ENCODE measurements at places on chromosomes 2 and 18.

DNA sequence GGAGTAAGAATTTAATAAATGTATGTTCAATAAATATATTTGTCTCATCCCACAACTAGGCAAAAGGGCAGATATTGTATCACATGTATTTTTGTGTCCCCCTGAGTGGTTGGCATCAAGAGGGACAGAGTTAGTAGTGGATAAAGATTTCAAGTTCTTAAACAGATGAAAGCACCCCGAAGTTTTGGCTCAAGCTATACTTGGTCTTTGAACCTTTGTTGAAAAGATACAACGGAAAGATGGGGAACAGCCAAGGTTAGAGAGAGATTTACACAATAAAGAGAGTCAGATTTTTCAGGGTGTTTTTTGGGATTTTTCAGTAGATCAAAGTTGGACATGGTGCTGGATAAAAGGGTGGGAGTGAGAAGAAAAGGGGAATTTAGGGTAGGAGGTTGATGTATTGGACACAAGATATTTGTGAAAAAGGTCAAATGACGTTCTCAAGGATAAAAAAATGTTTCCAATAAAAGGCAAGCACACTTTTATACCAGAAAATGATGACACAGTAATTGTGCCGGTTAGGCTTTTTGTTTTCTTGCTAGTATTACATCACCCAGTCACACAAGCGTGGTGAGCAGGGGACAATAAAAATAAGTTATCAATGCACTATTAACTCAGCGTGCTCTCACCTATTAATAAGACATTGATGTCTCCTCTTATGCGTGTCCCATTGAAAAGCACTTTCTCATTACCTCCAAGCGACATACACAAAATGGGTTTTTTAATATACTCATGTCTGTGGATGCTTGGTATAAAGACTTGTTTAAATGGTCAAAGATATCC, 59.5 kb downstream of the MEP1B start:
- no peak for DNase-seq

- DNase-seq: no peak
Observed at GRCh38 chr2:38293152-38293865, 83.8 kb downstream of the ATL2 start.

GRCh38 chr2:85215081-85215447, 81.9 kb downstream of the TCF7L1 start:
- no peak for DNase-seq

DNA sequence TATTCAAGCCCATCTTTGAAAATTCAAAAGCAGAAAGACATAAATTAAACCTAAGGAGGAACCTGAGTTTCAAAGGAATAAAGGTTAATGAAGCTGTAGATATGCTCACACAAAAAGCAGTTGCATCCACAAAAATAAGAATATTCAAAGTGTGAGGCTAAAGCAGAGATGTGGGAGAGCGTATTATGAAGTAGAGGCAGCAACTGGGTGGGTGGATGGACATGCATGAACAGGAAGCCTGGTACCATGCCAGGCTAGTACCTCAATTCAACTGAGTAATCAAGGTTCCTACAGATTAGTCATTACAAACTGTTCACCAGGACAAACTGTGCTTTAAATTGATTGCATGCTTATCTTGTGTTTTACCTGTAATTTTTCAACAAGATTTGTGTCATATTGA, 330.0 kb upstream of the PKDCC start:
- no peak for DNase-seq

DNA sequence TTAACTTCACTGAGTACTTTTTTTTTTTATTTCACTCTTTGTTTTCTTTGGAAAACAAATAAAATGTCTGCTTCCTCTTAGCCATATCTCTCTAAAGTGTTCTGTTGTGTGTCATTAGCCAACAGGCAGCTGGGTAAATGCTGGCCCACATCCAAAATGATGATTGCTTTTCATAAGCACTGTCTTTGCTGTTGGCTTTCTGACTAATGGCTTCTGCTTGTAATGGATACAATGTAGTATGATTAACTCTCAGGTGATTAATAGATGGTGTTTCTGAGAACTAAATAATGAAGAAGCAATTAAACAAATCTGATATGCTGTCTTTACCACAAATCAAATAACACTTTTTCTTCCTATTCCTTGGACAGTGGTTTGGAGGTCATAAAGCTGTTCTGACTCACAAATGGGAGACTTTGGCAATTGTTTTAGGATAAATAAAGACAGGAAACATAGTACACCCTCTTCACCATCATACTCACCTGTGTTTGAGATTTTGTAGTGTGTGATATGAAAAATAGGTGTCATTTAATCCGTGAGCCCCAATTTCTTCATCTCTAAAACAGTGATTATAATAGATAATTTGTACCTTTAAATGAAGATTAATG, 888.4 kb downstream of the TSN start:
- DNase-seq: no peak

Measured in stimulated activated CD4-positive, alpha-beta T cell treated with anti-CD3 and anti-CD28 coated beads, TNF-alpha, amount 100 ng/mL, for 48 hours (primary cell).